Renal cortex interstitium (tissue), 15 donors: ENCODE measurements at places on chromosomes 7 and 10.

DNA sequence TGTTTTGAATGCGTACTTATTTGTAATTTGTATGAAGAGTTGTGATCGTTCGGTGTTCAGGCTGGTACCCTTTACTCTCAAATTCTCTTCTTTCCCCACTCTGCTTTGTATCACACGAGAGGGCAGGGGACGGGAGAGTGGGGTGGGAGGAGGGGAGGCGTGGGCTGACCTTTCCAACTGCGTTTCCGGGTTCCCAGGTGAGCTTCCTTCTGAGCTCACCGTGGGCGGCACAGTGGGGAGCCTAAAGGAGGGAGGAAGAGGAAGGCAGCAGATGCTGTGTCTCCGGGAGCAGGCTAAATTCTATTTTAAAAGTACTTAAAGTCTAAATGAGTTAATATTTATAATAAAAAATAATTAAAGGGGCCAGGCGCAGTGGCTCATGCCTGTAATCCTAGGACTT, 7.4 kb upstream of the XRCC2 start:
- no peak for DNase-seq

- DNase-seq: no peak
Measured at GRCh38 chr10:34996843-34997242, 93.3 kb downstream of the CUL2 start.

- DNase-seq: no peak
Measured at GRCh38 chr10:110780704-110781103, 91.0 kb upstream of the PDCD4 start.

- no peak for DNase-seq
Measured at GRCh38 chr10:119480667-119481066, 61.9 kb downstream of the RGS10 start.

GRCh38 chr7:139361523-139361922, 1.8 kb downstream of the LUC7L2 start:
- DNase-seq: no peak

DNA sequence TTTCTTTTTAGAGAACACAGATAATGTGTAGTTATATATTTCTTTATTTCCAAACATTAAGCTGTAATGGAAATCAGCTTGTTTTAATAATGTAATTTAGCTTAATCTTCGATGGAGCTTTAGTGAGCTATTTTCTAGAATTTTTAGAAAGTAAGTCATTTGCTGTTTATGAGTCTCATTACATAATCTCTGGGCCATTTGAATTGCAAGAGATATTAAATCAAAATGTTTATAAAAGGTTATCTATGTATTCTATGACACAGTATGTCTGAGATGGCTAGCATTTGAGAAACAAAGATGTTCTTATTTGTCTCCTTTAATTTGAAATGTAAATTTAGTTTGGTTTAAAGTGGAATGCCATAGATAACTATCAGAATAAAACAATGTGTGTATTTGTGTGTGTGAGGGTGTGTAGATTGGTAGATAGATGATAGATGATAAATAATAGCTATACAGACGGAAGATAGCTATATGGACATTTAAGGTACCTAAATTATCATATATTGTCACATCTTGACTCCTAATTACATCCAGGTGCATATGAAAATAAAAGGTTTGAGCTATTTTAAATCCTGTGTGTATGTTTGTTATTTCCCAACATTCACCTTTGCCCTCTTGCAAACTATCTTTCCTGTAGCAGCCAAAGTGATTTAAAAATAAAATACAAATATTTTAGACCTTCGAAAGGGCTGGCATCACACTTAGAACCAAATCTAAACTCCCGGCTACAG, 478.0 kb upstream of the KLF6 start:
- DNase-seq: no peak

DNA sequence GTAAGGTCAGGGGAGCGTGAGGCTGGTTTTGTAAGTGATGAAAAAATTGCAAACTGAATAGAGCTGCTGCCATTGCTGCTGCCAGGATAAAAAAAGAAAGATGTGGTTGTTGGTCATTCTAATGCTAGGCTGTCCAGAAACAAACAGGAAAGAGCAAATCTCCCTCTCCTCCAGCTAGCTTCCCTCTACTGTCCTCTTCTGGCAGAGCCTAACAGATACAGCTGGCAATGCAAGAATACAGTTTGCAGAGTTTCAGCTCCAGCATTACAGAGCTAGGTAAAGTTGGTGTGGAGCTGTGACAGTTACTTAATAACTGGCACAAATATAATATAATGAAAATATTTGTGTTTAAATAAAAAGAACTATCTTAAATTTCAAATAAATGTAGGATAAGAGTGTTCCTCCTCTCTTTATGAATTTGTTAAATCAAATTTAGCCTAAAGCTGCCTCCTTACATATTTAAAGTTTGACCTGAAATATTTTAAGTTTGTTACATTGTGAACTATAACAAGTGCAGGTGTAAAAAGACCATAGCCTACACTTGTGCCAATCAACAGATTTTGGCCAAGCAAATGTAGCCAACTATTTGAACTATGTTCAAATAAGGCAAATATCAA, 407.7 kb downstream of the SH2D4B start:
- DNase-seq: peak; percentile 24
